G401 (cell line): ENCODE measurements at places on chromosomes 7 and 10. TPM values are rescaled to one million over a fixed set of nuclear protein-coding genes. Genes with fewer than 3 reads are reported as not detected.
A peak's percentile ranks its signal among the peaks of the same experiment; 100 is the strongest.

DNA sequence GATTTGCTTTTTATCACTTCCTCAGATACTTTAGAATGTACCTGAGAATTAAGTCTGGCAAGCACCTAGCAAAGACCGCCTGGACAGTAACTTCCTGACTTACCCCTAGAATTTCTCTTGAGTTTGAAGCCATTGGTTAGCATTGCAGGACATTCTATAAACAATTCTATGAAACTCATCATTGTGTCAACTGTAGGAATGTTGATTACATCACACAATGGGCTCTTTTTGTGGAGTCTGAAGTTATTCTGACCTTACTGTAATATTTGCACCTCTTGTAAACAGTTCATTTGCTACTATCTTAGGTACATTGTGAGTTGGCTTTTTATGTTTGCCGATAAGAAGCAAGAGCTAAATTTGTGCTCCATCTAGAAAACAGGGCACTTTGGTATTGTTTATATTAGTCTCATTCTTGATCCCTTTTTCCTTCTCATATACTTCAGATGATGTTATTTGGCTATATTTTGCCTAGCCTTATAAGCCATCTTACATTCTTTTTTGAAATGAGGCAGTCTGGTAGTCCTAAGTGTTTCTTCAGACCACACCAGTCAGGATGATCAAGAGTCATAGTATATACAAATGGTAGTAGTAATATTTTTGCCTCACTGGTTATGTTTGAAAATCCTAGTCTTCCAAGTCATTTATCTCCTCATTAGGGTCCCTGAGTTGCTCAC lies 52.4 kb downstream of the CASD1 start:
- no peak for DNase-seq

DNA sequence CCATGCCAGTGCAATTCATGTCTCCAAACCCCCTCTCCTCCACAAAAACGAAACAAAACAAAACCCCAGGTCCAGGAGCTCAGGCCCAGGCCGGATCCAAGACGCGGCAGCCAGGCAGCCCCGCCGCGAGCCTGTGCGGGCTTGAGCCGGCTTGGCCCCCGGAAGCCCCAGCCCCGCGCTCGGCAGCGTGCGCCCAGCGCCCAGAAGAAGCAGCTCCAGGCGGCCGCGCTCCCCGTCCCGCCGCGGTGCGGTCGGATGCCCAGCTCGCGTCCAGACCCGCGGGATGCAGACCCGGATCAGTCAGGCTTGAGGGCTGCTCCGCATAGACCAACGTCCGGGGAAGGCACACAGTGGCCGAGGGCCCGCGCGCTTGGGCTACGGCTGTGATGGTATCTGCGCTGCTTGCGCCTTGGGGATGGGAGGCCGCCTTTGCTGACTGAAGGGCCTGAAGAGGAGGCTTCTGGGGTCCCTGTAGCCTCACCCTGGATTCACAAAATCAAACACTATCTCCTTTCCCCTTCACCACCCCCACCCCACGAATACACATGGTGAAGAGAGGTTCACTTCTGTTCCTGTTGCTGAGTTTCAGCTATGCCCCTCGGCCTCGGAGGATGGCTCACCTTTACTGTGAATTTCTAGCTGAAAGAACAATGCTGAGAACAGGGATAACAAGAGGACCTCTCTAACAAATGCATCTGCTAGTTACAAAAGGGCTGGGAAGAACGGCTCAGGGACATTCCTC lies 79.9 kb upstream of the EN2 start:
- no peak for DNase-seq

GRCh38 chr10:81108516-81109199 lies 571.0 kb downstream of the SH2D4B start:
- no peak for DNase-seq

- no peak for DNase-seq
These were observed 613.8 kb downstream of the LRMDA start for GRCh38 chr10:76045174-76045573.

DNA sequence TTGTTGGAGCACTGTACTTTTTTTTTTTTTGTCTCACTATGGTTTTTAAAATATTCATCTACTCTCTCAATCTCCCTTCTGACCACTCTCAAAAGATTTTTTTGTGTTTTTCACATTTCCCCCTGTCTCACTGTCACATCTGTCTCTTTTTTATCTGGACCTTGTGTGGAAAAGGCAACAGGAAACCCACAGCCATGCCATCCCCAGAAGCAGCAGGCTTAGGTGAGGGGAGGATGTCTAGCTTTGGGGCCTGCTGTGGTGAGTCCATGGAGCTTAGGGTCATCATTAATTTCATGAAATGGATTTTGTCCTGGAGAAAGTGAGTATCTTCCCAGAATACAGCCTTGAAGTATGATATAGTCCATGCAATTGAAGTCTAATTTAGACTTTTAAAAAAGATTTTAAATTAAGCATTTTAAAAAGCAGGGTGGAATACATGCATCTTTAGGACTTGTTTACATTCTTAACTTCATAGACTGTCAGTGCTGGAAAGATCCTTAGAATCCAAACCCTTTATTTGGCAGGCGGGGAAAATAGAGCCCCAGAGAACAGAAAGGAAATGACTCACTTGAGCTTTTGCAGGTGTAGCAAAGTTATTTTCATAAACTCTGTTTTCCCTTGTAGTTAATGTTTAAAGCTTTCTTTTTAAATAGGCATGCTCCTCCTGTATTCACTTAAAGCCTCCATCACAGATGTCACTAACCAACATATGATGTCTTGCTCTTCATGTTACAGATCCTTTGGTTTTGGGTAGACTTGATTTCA lies 25.1 kb downstream of the MINDY4 start:
- no peak for DNase-seq

DNA sequence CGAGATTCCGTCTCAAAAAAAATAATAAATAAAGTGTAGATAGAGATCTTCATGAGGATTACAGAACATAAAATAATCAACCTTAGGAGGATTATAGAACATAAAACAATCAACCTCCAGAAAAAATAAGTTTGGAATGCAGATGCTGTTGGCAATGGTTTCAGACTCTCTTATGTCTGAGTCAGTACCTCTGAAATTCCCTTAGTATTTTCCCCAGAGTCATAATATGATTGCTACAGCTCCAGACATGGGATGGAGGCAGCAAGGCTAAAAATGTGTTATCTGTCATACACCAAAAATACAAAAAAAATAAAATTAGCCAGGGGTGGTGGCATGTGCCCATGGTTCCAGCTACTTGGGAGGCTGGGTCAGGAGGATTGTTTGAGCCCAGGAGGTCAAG lies 22.2 kb downstream of the CADPS2 start:
- no peak for DNase-seq

GRCh38 chr7:79398138-79398749 lies 55.2 kb downstream of the MAGI2 start:
- DNase-seq, result no peak

DNA sequence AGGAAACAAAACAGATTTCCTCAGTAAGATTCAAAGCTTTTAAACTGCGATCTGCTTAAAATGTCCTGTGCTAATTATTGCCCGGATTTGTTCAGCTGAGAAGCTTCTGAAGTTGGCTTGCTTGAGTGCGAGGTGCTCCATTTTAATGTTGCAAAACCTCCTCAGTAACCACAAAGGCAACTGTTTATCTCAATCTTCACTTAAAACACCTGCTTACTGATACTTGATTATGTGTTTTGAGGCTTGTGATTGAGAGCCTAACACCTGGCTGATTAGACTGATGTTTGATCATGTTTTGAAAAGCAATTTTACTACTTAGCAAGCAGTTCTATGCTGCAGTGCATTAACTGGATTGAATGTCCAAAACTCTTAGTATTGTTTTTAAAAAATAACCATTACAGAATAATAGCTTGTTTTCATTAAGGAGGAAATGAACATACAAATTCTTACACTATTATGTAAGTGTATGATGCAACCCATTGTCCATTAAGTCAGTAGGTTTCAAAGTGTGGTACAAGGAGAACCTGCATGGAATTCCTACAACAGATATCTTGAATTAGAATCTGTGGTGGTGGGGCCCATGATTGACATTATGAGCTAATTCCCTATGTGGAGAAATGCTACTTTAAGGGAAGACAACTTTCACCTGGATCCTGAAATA lies 96.9 kb upstream of the FAM180A start:
- DNase-seq, result no peak

DNA sequence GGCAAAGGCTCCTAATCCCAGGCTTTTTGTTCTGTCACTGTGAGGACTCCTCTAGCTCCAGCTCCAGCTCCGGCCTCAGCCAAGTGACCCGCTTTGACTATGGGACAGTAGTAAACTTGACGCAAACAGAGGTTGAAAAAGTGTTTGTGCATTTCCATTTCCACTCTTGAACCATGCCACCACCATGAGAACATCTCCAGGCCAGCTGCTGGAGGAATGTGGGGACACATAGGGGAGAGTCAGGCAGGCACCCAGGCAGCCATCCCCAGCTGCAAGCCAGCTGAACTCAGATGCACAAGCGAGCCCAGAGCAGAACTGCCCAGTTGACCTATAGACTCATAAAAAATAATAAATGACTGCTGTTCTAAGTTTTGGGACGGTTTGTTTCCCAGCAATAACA lies 224.7 kb downstream of the GRID1 start:
- DNase-seq, result no peak

- no peak for DNase-seq
These were observed 65.7 kb upstream of the FAM204A start for GRCh38 chr10:118407777-118408176.

DNA sequence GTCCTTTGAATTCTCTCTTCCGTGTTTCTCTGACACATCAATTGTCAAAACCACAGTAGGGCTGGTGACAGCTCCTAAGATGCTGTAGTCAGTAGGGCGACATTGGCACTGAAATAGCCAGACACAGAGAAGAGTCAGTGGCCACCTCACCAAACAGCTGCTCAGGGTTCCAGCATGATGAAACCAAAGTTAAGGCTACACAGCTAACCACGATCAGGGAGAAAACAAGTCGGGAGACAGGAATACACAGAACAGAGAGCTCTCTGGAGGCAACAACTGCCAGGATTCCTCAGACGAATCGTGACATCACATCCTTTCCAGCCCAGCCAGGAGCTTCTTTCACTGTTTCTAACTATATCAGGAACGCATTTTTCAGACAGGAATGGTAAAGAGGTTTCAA lies 922.2 kb downstream of the SORCS1 start:
- no peak for DNase-seq

DNA sequence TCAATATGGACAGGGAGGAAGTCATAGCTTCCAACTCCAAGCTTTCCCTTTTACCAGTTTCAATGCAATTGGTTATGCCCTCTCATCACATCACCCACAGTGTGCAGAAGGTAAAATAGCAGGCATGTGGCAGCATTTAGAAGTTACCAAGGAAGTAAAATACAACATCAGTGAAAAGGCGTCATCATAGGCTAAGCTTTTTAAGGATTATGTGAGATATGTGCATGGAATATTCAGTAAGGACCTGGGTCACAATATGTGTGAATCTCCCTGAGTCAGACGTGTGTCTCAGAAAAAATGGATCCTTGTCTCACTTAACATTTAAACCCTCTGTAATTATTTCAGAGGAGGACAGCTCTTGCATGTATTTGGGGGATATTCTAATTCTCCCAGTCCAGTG lies 522.8 kb upstream of the POM121L12 start:
- DNase-seq, result no peak

GRCh38 chr7:16402940-16403339 lies 18.4 kb downstream of the CRPPA start:
- no peak for DNase-seq

DNA sequence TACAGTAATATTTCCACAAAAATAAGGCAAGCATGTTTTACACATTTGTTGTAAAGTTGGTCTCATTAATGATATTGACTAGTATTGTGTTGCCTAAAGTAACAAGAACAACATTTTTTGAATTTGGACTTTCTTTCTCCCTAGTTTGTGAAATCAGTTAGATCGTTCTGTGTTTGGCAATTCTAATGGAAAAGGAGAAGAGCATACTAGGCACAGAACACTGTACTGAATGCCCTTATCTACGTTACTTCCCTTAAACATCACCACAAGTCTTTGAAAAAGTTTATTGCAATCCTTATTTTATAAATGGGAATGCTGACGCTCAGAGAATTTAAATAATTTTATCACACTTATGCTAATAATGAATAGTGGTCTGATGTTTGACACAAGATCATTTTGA lies 372.2 kb downstream of the EXOC4 start:
- DNase-seq, result no peak

DNA sequence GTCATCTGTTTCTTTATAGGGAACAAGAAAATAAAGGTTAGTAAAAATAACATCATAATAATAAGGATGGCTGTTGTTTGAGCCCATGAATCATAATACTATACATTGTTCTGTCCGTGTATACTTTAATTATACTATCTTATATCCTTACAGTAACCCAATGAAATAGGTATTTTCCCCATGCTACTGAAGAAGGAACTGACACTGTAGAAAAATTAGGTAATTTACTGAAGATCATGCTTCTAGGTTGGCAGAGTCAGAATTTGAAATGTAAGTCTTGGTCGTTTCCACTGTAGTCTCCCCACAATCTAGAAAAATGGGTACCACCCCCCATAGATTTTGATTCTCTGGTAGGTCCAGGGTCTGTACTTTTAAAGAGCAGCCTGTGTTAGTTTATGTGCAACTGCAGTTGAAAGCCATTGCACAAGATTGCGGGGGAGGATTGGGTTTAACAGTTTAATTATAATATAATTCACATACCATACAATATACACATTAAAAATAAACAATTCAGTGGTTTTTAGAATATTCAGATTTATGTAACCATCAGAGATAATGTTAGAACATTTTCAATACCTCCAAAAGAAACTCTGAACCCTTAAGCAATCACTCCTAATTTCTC lies 47.7 kb downstream of the SHOC2 start:
- no peak for DNase-seq

DNA sequence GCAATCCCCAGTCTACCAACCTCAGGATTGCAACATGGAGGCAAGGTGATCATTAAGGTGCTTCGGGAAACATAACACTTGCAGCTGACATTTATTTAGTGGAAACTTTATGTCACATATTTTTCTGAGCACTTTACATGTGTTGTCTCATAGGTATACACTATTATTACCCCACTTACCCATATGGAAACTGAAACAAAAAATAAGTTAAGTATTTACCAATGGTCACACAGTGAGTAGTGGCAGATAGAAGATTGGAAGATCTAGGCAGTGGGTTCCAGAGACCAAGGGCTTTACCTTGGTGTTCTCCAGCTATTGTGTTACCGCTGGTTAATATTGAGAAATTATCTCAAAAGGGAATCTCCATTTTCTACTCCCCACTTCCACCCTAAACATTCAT lies 1279.1 kb upstream of the SORCS1 start:
- no peak for DNase-seq

DNA sequence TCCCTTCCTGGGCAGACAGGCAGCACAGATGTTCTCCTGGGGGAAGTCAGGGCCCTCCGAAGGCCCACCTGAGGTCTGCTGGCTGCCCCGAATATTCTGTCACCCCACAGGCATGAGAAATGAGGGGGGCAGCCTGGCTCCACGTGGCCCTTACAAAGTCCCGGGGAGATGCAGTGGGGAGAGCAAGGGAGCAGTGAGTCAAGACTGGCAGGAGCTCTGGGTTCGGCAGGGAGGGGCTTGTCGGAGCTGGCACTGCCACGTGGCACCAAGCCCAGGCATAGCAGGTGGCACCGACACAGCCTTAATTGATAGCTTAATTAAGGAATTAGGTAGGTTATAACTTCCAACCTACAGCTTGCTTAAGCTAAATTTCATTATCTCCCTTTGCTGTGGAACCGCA lies 163.9 kb downstream of the USP6NL start:
- DNase-seq, result peak; percentile 54

The GATA3 gene
- total RNA-seq, result not detected in 2 replicates

The STEAP1 gene
- total RNA-seq, result not detected in 2 replicates

The LARP4B gene
- total RNA-seq, result 15.2 and 24.3 TPM in 2 replicates

The TMEM130 gene
- total RNA-seq, result 3.9 and 18.1 TPM in 2 replicates

The VSTM2A gene
- total RNA-seq, result not detected in 2 replicates

The RNF133 gene
- not detected in 2 replicates for total RNA-seq
